ENCODE measurements at places on chromosomes 1 and 21.

- no peak for DNase-seq
Observed at GRCh38 chr1:168261390-168261789, 19.3 kb upstream of the TBX19 start.

GRCh38 chr1:213931836-213932235, 55.9 kb upstream of the PROX1 start:
- no peak for DNase-seq

- peak; percentile 46 for DNase-seq
Observed at GRCh38 chr1:147892731-147893214, 9.8 kb upstream of the GJA8 start.

DNA sequence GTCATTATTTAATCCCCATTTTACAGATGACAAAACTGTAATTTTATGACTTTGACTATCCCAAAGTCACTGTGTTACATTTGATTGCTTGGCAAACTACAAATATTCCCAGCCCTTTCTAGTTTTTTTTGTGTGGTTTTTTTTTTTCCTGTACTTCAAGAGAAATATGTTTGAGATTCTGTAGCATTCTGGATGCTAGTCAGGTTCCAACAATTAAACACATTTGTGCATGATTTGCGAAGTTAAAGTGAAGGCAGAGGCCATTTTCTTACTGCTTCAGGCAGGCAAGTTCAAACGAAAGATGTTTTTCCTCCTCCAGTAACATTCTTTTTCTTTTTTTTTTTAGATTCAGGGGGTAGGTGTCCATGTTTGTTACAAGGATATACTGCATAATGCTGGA, 107.9 kb upstream of the SERTAD4 start:
- DNase-seq = no peak

DNA sequence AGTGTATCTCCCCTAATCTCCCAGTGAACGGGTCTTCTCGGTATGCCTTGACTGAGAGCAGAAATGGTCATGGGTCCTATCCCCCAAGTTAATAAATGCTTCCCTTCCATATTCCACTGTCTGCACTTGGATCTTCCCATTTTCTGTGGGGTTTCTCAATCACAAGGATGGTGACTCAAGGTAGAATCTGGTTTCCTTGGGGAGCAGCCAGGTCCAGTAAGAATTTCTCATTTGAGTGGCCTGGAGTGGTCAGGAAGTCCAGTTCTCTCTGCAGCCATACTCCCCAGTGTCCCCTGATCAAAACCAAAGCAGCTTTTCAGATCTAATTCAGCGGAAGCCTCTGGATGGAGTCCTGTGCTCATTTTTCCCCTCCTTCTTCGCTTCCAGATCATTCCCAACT, 14.8 kb upstream of the SLC27A3 start:
- no peak for DNase-seq

GRCh38 chr1:223453902-223454301, 60.7 kb downstream of the CCDC185 start:
- DNase-seq = no peak

DNA sequence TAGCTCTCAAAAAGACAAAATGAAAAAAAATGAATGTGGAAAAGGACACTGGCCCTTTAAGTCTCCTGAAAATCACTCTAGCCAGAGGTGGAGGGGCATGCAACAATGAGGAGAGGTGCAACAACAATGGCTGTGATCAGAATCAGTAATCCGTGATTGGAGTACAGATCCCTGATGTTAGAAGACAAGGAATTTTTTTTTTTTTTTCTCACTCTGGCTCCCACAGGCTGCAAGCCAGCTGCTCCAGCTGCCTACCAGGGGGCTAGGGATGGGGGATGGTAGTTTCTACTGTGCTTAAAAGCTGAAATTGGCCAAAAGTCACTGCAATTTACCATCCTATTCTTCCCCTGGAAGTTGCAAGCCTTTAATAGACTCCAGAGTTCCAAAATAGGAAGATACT, 54.5 kb downstream of the STYXL2 start:
- no peak for DNase-seq

- DNase-seq = no peak
Observed at GRCh38 chr1:246091477-246091876, 415.6 kb downstream of the SMYD3 start.

DNA sequence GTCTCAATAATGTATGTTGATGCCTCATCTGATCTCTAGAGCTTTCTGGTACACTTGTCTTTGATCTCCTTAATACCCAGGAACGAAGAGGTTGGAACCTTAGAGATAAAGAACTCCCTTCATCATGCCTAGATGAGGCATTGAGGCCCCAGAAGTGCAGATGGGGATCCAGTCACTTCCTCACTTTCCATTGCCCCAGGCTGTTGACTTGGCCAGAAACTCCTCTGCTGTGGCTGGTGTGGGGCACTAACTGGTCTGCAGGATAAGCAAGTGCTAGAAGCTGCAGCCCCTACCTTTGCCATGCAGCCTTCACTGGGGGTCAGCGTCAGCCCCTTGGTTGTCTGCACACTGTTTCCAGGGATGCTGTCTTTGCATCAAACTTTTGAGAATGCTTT, 49.9 kb downstream of the STUM start:
- no peak for DNase-seq
